ENCODE measurements at places on chromosomes 13 and 19.
A peak's percentile ranks its signal among the peaks of the same experiment; 100 is the strongest.

GRCh38 chr13:40377783-40378182 is 288.7 kb downstream of the FOXO1 start:
- no peak for DNase-seq

DNA sequence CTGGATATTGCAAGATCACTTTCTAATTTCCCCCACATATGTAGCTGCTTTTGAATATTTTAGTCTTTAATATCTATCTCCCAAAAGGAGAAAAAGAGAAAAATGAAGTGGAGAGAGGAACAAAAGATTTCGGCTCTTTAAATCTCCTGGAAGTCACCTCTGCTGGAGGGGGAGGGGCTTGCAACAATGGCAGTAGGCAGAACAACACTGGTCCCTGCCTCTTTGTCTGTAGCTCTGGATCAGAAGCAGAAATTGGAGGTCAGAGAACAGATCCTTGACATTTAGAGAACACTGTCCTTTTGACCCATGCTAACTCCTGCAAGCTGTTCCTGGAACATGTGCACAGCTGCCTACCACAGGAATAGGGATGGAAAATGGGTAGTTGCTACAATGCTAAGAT is 86.7 kb upstream of the GPR12 start:
- no peak for DNase-seq

- no peak for DNase-seq
These were observed 96.3 kb upstream of the SLC15A1 start for GRCh38 chr13:98848746-98849145.

GRCh38 chr19:31350693-31351055 is 1.4 kb upstream of the TSHZ3 start:
- peak; percentile 73 for DNase-seq

DNA sequence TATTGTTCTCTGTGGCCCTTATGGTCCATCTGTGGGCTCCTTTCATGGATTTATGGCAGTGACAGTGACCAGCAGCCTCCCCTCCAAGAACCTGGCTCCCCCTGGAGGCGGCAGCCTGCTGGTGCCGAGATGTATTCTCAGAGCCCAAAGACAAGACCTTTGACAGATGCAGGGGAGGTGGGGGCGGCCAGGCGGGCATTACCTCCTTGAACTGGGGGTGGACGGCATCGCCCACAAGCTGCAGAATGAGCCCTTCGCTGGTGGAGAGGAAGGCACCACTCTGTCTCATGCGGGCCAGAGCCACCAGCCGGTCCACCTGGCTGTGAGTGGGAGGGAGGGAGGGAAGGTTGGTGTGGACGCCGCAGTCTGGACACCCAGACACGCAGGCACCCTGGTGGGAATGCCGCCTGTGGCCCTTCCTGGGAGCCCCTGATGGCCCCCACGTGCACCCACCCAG is 6.6 kb downstream of the ISOC2 start:
- DNase-seq = peak; percentile 76

DNA sequence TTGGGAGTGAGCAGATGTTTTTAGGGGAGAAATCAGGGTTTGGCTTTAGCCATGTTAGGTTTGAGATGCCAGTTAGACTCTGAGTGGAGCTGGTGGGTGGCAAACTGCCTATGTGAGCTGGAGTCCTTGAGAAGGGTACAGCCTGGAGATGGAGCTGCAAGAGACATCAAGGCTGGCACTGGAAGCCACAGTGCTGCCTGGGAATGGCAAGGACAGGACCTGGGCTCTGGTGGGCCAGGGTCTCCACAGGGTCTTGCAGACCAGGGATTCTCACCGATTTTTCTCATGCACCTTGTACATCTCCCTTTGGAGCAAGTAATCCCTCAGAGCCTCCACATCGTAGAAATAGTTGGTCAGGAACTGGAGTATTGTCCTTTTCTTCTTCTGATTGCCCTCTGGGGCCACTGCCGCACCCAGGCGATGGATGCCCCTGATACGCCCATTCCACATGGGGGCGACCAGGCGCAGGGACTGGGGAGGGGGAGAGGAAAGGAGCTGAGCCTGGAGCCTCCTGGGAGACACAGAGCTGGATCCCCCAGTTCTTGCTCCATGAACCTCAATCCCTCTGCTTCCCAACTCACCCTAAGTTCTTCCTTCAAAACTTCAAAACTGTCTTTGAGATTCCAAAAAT is 1.7 kb downstream of the DMAC2 start:
- no peak for DNase-seq

DNA sequence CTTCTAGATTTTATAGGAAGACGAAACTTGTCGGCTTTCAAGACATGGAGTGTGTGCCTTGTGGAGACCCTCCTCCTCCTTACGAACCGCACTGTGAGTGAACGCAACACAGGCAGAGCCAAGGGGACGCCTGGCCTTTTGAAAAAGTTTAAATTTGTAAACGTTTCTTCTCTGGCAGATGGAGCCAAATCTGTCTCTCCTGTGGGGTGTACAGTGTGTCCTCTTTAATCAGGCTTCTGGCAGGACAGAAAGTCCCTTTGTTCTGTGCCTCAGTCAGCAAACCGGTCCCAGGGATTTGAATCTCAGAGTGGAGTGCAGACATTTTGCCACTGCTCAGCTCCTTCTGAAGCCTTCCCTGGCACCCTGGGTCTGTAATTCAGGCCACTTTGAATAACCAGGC is 56.5 kb downstream of the TNFRSF19 start:
- DNase-seq = no peak

DNA sequence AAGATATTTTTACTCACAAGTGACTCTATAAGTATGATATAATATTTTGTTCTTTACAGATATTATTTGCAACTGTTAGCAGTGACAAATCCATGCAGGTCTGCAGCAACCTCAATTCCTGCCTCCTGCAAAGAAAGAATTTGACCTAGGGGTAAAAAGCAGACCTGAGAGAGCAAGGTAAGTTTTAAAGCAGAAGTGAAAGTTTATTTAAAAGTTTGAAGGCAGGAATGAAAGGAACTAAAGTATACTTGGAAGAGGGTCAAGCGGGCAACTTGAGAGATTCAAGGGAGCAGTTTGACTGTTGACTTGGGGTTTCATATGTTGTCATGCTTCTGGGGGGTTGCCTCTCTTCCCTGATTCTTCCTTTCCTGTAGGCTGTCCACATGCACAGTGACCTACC is 520.1 kb upstream of the PCDH20 start:
- DNase-seq = no peak

- no peak for DNase-seq
These were observed 8.0 kb downstream of the ANGPTL8 start for GRCh38 chr19:11247391-11247790.

DNA sequence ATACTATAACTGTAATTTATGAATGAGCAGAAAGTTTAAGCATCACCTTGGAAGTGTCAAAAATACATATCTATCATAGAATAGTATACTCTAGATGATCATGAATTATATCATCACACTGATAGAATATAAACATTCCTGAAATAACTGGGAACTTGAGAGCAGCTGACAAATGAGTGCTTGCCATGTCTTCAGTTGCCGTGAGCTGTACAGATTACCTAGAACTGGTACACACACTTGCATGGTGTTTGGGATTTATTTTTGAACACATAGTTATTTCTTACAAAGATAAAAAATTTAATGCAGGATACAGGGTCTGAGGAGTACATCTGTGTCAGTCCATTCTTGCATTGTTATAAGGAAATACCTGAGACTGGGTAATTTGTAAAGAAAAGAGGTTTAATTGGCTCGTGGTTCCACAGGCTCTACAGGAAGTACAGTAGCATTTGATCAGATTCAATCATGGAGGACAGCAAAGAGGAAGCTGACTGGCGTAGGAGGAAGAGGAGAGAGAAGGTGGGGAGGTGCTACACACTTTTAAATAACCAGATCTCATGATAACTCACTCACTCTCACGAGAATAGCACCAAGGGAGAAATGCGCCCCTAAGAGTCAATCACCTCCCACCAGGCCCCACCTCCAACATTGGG is 60.4 kb upstream of the MBNL2 start:
- no peak for DNase-seq

GRCh38 chr13:75442736-75443234 is 39.2 kb downstream of the TBC1D4 start:
- no peak for DNase-seq

DNA sequence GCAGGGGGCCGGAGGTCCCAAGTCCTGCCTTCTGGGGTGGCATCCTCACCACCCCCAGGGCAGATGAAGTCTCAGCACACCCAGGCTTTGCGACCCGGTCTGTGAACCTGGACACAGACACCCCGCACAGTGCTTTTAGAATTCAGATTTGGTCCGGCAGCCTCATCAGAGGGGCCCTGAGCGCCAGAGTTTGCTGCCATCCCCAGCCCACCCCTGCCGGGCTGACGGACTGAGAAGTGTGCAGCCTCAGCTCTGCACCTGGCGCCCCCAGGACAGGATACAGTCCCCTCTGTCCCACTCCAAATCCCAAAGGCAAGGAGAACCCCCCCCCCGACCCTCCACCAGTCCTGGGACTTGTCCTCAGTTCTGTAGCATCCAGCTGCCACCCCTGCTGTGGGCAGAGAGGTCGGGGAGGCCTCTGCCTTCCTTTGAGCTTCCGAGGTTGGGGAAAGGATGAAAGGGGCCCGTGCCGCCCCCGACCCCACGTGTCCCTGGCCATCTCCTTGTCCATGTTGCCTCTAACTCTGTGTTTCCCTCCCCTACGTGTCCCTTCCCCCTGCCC is 16.9 kb downstream of the CAPN12 start:
- DNase-seq = no peak

DNA sequence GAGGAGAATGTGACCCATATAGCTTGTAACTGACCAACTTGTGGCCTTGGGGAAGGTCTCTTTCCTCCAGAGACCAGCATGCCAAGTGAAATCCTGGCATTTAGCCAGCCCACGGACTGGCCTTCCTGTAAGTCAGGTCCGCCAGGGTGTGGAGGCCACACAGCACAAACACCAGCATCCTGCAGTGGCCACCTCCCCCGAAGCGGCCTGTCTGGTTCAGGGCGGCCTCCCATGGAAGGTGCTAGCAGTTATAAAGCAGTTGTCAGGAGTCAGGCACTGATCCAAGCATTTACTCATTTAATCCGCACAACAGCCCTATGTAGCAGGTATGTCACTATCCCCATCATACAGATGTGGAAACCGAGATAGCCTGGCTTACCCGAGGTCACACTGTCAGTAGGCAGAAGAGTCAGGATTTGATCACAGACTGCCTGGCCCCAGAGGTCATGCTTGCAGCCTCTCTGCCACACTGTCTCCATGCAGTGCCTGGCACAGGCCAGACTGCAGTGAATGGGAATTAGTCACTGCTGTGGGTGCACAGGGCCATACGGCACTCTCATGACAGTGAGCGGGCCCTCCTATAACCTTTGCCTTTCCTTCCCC is 36.7 kb downstream of the CAPN12 start:
- no peak for DNase-seq

- no peak for DNase-seq
These were observed 84.5 kb downstream of the LRRC63 start for GRCh38 chr13:46296115-46296822.

DNA sequence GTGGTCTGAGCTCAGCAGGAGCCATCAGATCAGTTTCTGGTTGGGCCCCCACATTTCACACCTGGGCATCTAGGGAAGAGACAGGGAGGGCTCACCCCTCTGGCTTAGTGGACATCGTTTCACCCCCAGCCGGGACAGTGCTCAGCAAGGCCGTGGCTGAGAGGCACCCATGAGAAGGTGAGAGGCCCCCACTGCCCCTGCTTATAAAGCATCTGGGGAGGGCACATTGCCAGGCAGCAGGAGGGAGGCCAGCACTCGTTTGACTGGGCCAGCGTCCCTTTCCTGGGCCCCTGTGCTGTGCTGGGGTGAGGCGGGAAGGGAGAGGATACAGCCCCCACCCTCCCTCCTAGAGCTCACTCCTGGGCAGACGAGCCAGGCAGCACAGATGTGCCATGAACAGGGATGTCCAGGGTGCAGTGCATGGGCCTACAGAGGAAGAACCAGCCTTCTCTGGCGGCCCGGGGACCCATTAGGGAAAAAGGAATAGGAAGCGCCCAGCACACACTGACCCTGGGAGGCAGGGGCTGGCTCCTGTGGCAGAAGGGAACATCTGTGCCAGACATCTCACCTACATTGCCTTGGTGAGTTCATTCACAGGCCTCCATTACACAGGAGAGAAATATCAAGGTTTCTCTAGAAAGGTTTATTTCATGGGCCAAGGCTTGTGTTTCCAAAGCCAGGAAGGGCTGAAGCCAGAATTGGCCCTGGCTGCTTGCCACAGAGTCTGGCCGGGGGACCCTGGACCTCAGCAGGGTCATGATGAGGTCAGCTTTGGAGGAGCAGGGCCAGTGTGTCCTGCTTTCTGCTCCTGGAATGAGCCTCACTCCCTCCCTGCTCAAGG is 7.7 kb downstream of the AP1M1 start:
- no peak for DNase-seq

- no peak for DNase-seq
These were observed 17.3 kb downstream of the EPS15L1 start for GRCh38 chr19:16454351-16454918.

DNA sequence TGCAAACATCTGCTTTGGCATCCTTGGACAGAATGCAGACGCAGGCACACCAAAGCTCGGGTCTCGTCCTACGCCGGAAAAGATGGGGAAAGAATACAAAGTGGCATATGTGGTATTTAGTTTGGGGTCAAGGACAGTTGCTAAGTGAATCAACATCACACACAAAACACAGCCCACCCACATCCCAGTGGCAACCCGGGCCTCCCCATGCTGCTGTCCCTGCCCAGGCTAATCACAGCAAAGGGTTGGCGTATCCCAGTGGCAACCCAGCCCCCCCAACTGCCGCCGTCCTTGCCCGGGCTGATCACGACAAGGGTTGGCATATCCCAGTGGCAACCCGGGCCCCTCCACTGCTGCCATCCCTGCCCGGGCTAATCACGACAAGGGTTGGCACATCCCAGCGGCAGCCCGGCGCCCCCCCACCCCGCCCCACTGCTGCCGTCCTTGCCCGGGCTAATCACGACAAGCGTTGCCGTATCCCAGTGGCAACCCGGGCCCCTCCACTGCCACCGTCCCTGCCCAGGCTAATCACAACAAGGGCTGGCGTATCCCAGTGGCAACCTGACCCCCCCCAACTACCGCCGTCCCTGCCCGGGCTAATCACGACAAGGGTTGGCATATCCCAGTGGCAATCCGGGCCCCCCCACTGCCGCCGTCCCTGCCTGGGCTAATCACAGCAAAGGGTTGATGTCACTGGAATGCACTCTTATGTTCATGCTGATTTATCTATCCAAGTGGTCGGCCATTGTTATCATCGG is 167.8 kb upstream of the SOX1 start:
- DNase-seq = peak; percentile 28

- no peak for DNase-seq
These were observed 16.2 kb downstream of the AKAP8L start for GRCh38 chr19:15402411-15403150.

DNA sequence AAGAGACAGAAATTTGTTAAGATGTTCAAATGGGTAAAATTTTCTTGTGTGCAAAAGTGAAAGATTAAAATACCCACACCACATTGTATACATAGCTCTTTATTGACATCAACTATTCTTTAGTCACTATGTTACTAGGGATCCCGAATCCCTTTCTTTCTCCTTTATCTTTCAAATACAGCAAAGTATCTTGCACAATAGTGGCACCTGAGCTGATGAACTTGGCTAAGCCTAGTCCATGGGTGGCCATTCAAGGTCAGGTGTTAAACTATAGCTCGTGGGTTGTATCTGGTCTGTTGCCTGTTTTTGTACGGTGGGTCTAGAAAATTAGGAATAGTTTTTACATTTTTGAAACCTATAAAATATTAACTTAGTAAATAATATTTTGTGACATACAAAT is 210.9 kb downstream of the SLITRK6 start:
- no peak for DNase-seq

GRCh38 chr13:20711301-20712044 is 8.0 kb downstream of the IL17D start:
- no peak for DNase-seq
